ENCODE measurements at places on chromosomes 1 and 21.

GRCh38 chr1:176863613-176864012 is 300.9 kb downstream of the ASTN1 start:
- no peak for DNase-seq

GRCh38 chr1:245541369-245541768 is 386.6 kb downstream of the KIF26B start:
- no peak for DNase-seq

DNA sequence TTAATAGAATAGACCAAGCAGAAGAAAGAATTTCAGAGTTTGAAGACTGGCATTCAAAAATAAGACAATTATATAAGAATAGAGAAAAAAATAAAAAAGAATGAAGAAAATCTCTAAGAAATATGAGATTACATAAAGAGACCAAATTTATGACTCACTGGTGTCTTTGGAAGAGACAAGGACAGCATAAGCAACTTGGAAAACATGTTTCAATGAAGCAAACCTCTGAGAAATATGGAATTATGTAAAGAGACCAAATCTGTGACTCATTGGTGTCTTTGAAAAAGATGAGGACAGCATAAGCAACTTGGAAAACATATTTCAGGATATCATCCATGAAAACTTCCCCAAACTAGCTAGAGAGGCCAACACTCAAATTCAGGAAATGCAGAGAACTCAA is 60.4 kb upstream of the LYPLAL1 start:
- DNase-seq: no peak

DNA sequence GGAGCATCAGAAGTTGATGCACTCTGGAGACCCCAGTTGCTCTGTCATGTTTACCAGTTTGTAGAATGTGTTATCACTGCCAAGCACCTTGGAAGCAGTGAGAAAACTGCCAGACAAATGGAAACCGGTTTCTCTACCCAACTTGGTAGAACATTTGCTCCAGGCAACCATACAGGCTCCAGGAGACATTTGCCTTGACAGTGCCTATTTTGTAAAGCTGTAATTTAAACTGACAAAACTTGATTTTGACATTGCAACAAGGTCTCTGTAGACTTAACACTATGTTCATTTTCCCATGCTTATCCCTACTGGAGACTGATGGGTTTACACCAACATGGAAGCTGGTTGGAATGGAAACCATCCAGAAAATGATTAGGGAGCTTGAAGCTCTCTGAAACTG is 97.6 kb downstream of the ROR1 start:
- DNase-seq: no peak

- peak; percentile 57 for DNase-seq
Measured at GRCh38 chr1:37513795-37514349, 694 bp downstream of the MEAF6 start.

DNA sequence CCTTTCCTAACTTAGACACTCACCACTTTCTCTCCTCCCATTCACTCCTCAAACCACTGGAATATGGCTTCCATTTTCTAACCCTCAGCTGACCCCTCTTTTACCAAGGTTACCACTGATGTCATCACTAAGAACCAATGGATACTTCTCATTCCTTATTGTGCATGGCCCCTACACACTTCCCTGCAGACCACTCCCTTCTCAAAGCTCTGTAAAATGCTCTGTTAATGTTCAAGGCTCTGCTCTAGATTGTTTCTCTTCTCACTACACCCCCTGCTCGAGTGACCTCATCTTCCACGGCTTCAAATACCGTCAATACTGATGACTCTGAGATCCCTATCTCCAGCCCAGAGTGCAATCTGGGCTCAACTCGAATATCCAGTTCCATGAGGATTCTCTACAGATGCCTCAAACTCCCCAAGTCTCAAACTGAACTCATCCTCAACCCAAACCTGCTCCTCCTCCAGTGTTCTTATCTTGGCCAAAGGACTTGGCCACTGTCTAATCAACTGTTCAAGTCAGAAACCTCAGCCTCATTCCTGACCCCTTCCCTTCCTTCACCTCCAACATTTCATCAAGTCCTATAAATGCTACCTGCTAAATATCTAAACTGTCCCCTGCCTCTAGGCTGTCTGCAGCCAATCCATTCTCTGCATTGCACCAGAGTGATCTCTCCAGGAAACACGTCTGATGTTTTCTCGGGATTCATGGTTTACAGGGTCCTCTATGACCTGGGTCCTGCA is 41.3 kb upstream of the BMP8B start:
- DNase-seq: no peak

DNA sequence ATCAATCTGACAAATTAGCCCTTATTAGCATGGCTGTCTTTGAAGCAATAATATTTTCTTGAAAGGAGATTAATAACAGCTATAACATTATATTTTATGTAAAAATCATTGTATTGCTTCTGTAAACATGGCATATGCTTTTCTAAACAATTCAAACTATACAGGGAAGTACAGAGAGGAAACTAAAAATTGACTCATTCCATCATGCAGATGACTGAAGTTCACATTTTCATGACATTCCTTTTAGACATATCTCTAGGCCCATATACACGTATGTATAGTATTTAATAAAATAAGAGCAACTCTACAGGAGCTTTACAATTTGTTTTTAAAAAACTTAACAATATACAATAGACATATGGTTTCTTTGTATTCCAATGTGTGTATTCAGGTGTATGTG is 5.6 kb upstream of the DHCR24 start:
- no peak for DNase-seq

DNA sequence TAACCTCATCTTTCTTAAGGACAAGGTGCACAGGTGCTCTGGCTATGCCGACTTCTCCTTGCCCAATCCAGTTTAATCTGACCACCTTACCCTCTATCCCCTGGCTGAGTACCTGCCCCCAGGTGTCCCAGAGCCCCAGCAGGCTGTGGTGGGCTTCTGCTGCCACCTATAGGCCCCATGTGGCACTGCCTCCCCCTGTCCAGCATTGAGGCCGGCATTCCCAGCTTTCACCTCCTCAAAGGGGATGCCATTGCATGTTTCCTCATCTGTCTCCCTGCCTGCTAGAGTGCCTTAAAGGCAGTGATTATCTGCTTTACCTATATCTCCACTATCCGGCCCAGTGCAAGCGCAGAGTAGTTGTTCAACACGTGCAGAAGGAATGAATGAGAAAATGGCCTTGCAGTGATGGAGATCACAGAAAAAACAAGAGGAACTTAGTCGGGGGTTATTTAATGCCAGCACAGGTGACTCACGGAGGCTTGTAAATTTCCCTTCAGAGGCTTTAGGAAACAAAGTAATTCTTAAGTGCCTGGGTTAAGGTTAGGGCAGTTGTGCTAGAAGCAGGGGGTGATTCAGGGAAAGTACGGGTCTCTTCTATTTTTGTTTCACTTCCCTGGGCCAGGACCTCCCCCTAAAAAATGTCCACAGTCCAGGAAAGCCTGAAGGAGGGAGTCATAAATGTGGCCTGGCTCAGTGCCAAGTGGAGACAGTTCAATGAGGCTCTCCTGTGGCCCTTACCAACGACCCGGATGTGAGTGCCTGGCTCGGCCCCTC is 131.8 kb upstream of the NGF start:
- no peak for DNase-seq

- DNase-seq: no peak
Measured at GRCh38 chr1:50110656-50111055, 1.9 kb downstream of the ELAVL4 start.

DNA sequence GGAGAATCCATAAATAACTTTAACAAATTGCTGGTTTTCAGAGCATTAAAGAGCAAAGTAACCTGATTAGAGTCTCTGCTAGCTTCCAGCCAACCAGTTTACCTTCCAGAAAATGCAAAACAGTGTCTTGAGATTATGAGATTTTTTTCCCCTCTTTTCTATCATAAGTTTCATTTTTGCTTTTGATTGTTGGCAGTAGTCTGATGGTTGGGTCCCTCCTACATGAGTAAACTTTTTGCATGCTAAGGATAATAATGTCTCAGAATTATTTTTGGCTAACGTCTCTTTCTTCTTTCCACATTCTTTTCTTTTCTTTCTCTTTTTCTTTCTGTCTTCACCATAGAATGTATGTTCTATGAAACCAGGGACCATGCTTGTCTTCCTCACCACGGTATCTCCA is 6.3 kb upstream of the ADAMTS5 start:
- DNase-seq: no peak

GRCh38 chr1:159152031-159152430 is 19.4 kb upstream of the CADM3 start:
- DNase-seq: no peak

DNA sequence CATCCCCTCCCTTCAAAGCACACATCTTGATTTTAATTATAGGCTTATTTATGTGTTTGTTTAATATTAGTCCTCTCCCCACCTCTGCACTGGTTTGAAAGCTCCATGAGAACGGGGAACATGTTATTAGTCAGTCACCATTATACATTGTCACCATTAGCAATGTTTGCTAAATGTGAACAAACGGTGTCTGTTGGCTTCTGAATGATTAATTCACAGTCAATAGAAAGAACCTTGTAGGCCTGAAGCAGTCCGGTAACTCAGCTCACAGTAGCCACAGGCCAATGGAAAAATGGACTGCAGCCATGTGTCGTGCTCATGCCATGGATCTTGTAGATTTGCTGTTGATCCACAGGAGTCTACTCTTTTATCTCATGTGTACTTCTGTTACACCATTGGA is 49.7 kb upstream of the NHLH2 start:
- no peak for DNase-seq

- no peak for DNase-seq
Measured at GRCh38 chr1:61420909-61421835, 303.8 kb downstream of the TM2D1 start.

DNA sequence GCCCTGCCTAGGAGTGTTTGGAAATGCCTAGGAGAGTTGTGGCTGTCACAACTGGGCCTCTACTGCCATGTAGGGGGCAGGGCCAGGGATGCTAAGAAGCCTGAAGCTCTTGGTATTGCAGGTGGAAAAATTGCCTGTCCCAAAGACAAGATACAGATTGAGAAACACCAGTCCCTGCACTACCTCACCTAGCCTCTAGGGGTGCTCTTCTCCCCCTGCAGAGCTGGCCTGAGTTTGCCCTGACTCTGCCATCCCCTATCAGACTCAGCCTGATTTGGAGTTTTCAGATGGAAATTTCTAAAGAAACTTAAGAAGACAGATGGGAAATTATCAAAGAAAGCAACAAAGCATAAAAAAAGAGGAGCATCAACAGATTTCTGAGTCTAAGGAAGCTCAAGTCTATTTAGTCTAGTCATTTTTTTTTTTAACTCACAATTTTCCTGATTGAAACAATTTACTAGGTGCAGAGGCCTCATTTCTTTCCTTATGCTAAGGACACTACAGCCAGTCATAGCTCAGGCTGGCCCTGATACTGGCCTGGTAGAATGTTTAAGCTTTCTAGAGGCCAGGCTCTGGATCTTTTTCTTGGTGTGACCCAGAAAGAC is 61.4 kb upstream of the LRRN2 start:
- DNase-seq: no peak
